ENCODE measurements at places on chromosomes 7 and 10.
A peak's percentile ranks its signal among the peaks of the same experiment; 100 is the strongest.

DNA sequence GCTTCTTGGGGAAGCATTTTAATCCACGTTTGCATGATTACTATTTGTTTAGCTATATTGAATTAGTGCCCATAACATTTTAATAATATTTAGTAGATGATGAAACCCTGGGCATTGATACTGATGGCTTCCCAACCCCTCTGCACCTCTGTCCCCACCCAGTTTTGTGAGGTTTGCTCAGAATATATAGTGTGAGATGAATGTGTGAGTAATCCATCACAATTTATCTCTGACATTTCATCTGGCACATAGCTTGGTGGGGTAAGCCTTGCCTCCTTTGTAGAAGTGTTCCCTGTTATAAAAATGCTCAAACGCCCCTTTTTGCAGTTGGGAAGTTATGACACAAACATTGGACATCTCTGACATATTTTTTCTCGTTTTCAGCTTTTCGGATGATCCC is 104.2 kb downstream of the WNT2 start:
- DNase-seq: no peak

- no peak for DNase-seq
Observed at GRCh38 chr10:115727129-115727528, 545.9 kb downstream of the GFRA1 start.

DNA sequence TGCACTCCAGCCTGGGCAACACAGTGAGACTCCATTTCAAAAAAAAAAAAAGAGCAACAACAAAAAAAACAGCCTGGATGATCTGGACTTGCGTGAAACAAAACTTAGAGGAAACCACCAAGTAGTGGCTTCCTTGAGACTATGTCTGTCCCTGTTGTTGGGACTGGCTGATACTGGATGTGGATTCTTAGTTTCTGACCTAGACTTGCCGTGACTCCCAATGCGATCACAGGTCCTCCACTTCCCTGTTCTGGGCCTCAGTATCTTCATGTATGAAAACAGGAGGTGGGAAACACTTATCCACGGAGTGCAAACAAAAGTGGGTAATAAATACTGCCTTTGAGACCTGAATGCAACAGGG is 125.7 kb downstream of the PRPF18 start:
- DNase-seq: no peak

- no peak for DNase-seq
Observed at GRCh38 chr10:37957841-37958240, 18.6 kb downstream of the ZNF25 start.

- DNase-seq: no peak
Observed at GRCh38 chr10:15843695-15844094, 16.6 kb downstream of the MINDY3 start.

- DNase-seq: peak; percentile 45
Observed at GRCh38 chr10:73126343-73126742, 16.1 kb downstream of the NUDT13 start.

DNA sequence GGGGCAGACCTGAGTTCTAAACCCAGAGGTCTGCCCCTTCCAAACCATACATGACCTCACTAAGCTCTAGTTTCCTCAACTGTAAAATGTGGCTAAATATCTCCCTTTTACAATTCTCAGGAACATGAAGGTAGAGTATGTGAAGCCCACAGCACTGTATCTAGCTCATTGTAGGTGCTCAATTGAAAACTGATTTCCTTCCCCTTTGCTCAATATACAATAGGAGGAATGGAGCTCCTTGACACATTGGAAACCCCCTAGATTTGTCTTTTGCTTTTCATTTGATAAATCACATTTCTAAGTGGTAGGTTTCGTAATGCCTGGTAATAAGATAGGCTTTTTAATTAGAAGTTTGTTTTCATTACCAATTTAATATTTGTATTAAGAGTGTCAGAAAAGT is 153.3 kb downstream of the ARID5B start:
- DNase-seq: no peak

DNA sequence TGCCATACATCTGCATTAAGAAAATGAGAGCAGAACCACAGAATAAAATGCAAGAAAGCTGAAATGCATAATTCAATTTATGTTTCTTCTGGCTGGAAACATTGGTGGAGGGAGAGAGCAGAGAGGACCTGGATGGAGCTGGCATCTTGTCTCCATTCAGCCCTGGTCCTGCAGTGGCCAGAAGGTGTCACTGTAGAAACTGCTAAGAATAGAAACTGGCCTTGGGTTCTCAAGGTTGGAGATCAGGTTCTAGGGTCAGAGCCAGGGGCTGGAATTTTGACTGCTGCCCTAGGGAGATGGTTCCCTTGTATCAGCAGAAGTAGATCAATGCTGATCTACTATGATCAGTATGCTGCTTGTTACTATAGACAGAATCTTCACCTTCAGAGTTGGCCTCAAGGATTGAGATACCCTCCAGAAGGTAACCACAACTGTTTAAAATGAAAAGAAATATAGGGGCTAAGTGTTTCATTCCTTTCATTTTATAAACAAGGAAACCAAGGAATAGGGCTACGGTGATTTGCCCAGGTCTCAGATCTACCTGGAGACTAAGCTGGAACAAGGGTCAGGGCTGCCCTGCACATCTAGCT is 13.1 kb downstream of the TAS2R41 start:
- peak; percentile 61 for DNase-seq

- DNase-seq: peak; percentile 66
Observed at GRCh38 chr10:69406302-69406811, 10.4 kb downstream of the TACR2 start.

DNA sequence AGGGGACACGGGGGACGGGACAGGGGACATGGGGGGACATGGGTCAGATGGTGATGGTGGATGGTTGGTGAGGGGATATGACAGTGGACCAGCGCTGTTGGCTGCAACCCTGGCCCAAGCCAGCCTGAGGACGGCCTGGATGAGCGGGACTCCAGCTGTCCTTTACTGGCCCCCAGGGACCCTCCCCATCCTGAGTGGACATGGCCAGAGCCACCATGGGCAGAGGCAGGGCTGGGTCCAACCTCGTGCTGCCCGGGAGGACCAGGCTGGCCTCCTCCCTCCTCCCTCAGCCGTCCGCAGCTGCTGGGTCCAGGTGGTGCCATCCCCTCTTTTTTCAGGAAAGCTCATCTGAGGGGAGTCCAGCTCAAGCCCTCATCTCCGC is 30.4 kb downstream of the GET4 start:
- no peak for DNase-seq

DNA sequence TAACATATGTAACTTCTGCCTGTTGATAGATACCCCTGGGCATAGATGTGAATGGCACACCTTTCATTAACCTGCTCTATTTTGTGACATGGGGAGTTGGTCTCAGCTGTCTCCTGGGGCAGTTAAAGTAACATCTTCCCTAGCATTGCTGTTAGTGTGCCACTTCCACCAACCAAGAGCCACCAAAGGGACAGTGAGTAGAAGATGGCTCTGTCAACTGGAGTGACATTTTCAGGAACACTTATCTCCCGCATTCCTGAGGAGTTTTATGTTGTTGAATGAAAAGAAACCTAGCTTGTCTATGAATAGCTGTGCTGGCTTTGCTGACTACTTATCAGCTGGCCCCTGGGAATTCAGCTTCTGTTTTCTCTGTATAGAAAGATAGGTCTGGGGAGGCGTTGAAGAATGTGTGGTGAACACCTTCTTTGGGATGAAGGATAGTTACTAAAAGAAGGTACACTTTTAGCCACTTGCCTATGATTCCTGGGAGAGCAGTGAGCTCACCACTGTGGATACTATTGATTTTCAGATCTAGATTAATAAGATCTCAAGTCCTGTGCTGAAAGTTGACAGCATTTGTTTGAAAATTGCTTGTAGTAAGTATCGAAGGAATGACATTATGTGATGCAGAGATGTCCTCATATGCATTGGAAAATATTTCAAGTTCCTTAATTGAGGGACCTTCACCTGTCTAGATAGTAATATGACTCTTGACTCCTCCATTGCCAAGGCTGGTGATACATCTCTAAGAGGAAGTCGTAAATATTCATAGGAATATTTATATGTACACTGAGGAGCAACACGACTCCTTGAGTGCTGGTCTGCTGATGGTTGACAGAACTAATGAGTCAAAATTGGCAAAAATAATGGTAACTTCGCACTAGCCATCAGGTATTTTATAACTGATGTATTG is 7.6 kb downstream of the STARD3NL start:
- DNase-seq: no peak

- DNase-seq: no peak
Observed at GRCh38 chr10:241451-241850, 106.2 kb downstream of the ZMYND11 start.

DNA sequence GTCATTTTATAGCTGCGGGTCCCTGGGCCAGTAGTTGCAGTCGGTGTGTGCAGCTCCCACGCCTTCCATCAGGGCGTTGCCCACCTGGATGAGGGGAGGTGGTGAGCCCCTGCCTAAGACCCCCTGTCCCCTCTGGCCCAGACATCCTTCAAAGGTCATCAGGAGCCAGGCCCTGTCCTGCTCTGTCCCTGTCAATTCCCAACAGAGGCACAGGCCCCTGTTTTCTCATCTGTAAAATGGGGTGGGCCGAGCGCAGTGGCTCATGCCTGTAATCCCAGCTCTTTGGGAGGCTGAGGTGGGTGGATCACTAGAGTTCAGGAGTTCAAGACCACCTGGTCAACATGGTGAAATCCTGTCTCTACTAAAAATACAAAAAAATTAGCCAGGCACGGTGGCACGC is 128.5 kb upstream of the TNRC18 start:
- no peak for DNase-seq

- DNase-seq: no peak
Observed at GRCh38 chr7:90988996-90989765, 275.1 kb upstream of the FZD1 start.

- peak; percentile 82 for DNase-seq
Observed at GRCh38 chr7:118758582-118758981, 534.1 kb downstream of the ANKRD7 start.

DNA sequence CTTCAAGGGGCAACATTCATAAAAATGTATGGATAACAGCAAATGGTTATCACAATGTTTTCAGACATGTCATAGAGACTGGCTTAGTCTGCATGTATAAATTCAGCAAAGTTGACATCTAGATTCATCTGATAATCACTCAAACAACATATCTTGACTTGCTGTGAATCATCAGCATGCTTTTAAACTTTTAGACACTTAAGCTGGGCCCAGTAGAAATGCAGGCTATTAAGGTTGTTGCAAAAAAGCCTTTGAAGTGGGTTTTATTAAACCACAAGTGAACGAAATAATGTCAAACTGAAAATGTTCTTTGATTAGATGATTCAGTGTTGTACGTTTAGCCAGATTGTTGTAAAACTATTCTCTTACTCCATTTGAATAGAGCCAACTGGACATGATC is 759.6 kb downstream of the NXPH1 start:
- DNase-seq: no peak

GRCh38 chr10:12728494-12728893 is 273.0 kb downstream of the CCDC3 start:
- DNase-seq: no peak

GRCh38 chr7:26170663-26171062 is 18.7 kb downstream of the NFE2L3 start:
- DNase-seq: no peak

DNA sequence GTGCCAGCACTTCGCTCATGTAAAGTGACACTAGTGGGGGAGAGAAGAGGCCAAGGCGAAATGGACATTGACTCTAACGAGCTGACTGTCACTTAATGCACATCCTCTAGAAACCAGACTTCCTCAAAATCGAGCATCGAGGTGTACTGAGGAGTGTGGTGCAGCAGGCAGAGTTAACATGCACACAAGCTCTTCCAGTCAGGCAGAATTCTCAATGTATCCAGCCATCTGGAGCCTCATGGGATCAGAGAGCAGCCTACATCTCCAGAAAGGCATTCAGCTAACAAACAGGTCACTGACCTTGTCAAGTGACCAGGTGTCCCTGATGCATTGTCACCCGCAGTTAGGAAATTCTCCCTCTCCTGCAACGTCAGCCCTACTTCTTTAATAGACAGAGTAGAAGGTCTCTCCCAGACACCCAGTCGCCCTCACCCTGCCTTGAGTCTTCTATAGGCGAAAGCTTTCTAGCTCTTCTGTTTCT is 259.8 kb upstream of the AOAH start:
- DNase-seq: no peak

DNA sequence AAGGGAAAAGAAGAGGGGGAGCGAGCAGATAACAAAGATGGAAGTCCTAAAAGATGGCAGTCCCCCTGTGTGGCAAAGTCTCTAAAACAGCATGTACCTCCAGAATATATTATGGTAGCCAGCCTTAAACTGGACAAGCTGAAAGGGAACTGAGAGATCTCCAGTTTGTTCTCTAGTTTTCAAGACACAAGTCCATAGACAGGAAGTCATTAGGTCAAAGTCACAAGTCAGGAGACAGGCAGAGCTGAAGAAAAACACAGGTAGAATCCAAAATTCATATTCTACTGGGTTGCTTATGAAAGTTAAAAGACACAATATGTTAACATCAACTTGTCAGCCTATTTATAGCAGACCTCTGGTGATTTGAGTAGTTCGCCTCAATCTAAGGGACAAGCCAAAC is 38.7 kb downstream of the FAM107B start:
- DNase-seq: no peak

GRCh38 chr7:4550117-4550516 is 132.0 kb upstream of the FOXK1 start:
- DNase-seq: no peak

DNA sequence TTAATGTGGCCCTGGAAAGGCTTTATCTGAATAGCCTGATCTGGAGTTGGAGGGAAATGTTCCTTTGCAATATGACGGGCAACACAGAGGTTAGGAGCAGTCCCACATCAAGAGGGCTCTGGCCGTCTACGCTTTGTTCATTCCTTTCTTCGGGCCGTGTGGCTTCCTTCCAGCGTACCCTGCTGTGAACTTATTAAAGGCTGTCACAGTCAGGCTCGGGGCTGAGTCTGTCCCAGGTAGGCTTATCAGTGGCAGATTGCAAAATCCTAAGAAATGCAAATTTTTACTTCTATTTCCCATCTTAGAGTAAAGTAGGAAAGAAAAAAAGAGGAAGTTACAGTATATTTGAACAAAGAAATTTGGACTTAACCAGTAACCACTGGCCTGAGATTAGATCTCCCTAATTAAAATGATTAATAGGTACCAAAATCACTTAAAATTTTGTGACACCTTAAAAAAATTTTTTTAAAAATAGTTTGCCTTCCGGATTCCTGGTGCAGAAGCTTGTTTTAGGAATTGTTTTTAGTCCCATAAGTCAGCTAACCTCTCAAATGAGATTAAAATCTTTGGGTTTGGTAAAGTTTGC is 453.1 kb upstream of the MKI67 start:
- no peak for DNase-seq

GRCh38 chr7:131034166-131034881 is 293.4 kb upstream of the MKLN1 start:
- no peak for DNase-seq

Measured in epithelial cell of esophagus (primary cell).